MCF 10A (cell line): ENCODE measurements at places on chromosomes 12 and 14.

DNA sequence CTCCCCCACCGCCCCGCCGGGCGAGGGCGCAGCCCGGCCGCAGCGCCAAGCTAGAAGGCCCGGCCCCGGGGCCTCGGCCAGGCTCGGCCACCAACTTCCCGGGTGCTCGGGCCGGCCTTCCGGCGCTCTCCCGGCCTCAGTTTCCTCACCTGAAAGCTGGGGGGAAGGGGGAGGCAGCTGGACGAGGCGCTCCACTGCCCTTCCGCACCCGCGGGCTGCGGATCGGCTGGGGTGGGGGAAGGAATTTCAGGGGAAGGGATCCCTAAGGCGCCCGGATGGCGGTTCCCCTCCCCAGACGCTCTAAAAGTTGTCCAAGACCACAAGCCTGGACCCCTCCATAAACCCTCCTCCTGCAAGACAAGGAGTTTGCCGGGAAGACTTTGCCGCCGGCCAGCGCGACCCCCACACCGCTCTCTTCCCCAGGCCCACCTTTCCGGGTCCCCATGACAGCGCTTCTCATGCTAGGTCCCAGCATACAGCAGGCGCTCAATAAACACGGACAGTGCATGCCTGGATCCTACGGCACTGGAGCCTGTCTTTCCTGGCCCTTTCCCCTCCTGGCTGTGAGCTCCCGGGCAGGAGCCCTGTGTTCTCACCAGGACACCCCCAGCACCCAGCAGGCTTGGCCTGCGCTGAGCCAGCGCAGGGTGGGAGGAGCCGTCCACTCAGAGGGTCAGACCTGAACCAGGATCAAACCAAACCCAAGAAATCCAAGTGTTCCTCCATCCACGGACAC, 18.1 kb downstream of the BEGAIN start:
- no peak for DNase-seq

DNA sequence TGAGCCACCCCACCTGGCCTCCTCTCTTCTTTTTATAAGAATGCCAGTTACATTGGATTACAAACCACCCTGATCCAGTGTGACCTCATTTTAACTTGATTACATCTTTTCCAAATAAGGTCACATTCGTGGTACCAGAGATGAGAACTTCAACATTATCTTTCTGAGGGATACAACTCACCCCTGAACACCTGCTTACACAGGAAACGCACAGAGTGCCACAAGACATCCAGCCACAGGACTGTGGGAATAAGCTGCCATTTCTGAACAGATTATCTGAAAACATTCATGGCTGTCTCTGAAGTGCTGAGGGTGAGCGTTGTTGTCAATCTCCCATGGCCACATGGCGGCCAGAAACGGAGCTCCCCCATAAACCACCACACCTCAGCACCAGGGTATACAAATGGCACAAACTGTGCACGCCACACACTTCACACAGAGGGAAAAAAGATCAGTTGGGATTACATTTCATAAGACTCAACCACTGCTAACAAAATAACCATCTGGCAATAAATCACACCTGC, 23.7 kb downstream of the FOXN3 start:
- no peak for DNase-seq

DNA sequence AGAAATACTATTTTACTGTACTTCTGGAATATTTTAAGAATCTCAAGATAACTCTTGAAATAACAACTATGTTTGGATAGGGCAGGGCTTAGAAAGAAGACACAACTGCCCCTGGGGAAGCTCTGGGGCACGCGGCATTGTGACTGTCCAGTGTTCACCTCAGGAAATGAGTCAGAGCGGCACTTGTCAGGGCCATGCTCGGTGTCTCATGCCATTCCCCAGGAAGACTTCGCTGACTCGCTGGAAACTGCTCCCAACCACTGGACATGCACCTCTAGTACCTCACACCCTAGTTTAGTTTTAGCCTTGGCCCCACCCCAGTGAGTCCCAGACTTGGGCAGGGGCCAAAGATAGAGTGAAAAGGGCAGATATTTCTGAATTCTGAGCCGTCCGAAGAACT, 192.0 kb downstream of the TTC7B start:
- peak; percentile 94 for DNase-seq

DNA sequence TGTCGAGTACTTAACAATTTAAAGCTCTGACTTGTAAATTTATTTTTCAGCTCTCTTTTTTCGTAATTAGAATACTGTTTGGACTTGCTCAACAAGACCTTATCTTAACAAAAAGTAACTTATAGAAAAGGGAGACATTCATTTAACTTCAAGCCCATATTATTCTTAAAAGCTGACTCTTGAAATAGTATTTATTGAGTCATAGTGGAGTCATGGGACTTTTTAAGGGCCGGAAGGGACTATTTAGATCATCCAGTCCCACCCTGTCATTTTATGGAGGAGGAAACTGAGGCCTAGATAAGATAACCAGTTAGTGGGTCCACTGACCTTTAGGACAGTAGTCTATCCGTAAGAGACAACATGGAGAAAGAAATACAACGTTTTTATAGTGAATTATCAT, 1.5 kb downstream of the RAP1B start:
- DNase-seq = peak; percentile 14

DNA sequence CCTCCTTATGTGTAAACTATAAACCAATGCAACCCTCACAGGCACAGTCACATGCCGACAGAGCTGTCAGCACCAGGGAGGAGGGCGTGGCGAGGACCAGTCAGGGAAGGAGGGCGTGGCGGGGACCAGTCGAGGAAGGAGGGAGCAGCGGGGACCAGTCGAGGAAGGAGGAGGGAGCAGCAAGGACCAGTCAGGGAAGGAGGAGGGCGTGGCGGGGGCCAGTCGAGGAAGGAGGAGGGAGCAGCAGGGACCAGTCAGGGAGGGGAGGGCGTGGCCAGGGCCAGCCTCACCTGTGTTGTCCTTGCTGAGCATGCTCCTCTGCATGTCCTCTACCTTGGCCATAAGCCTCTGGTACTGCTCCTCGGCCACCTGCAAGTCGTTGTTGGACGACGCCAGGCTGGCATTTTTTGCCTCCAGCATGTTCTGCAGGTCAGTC, 24.2 kb downstream of the GOLGA3 start:
- peak; percentile 24 for DNase-seq

GRCh38 chr12:92930421-92930820, 1.3 kb upstream of the EEA1 start:
- DNase-seq = no peak

DNA sequence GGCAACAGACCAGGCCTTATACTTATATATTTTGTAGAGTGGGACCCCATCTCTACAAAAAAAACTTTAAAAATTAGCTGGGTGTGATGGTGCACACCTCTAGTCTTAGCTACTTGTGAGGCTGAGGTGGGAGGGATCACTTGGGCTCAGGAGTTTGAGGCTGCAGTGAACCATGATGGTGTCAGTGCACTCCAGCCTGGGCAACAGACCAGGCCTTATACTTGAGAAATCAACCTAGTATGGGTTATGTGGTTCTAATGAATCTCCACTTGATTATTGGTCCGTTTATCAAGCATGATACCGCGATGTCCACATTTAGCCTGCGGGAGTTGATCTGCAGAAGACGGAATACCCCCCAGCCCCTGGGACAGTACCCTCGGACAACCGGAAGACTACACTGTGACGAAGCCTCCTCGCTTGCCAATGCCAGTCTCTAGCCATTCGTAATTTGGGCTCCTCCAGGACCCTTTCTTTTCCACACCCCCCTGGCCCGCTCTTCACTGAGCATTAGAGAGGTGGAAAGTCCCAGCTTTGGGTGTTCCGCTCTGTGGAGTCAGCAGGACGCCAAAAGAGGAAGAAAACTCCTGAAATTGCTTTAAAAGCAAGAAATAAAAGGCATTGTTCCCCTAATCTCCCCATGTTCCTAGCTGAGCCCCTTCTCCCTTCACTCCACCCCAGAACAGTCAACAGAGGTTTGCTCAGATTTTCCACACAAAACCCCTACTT, 19.4 kb downstream of the LTBP2 start:
- no peak for DNase-seq

DNA sequence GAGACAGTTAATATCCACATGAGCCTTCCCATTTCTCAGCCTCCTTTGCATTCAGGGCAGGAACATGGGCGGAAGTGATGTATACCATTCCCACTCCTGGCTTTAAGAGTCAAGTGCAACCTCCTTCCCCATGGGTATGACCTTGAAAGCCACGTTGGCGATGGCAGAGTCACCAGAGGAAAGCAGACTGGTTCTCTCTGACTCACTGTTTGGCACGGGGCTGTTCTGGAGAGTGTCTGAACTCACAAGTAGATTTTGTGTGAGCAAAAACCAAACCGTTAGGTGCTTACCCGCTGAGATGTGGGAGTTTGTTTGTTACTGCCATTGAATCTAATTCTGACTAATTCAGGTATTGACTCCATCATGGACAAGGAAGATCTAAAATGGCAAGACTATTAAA, 36.7 kb upstream of the PZP start:
- peak; percentile 68 for DNase-seq

DNA sequence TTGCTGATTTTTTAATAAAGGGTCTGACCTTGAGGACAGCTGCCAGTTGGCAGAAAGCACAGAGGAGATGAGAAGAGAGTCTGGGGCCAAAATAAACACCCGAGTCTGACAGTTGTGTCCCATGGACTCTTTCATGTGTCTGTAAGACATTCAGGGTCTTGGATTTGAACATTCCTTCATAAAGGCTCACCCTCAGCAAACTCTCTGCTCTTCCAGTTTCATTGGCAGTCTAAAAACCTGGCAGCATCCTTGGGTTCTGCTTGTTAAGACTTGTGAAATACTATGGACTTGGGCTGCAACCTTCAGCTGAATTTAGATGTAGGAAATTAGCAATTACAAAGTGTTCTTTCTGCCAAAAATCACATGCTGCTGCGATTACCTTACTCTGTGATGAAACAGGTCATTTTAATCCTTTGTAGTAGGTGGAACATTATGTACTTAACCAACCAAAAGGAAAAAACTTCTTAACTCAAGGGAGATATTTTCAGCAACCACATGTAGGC, 32.0 kb upstream of the LMNTD1 start:
- DNase-seq = peak; percentile 95

DNA sequence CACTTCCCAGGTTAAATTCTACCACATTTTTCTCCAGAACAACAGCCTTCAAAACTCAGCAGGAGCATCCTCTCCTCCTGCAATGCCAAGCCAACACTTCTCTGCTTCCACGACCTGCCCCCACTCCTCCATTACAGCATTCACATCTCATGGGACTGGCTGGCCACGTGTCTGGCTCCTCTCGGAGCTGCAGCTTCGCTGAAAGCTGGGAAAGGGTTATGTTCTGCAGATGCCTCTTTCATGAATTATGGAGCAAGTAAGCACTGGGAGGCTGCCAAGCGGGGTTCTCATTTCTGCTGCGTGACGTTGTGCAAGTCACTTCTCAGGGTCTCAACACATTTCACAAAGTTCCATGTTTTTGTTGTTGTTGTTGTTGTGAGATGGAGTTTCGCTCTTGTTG, 142.2 kb upstream of the RFLNA start:
- DNase-seq = no peak

DNA sequence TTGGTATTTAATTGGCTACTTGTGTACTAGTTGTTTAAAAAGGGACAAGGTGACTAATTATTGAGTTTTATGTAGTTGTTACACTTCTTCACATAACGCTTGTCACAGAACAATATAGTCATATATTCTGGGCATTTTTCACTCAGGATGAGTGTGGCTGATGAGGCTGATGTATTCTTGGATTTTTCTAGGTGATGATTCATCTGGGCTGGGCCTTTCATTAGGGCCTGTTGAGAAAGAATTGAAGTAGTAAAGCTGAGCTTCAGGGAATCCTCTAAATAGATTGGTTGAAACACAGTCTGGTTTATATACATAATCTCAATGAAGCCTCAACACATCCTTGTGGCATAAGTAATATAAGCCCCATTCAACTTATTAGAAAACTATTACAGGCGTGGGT, 445.7 kb downstream of the DAD1 start:
- DNase-seq = peak; percentile 29

DNA sequence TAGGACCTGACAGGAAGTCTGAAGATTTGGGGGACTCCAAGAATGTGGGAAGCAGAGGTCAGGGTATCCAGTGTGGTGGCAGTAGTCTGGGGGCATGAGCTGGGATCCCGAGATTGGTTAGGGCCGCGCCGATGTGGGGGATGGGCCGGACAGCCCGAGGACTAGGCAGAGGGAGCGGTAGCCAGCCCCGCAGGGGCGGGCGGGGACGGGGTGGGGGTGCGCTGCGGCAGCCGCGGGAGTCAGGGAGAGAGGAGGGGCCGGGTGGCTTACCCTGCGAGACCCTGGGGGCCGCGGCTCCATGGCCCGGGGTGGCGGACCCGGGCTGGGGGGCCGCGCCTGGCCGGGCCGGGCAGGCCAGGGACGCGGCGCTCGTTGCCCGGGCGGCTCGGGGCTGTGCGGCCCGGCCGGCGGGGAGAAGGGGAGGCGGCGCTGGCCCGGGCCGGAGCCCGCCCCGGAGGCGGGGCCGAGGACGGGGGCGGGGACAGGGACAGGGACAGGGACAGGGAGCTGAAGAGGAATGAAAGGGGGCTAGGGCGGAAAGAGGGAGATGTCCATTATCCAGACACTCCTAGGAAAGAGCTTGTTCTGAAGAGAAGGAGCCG, 5.6 kb downstream of the ZNF385A start:
- peak; percentile 52 for DNase-seq

GRCh38 chr12:112798048-112798760, 6.7 kb downstream of the RPH3A start:
- DNase-seq = no peak

GRCh38 chr14:63478010-63478409, 65.2 kb downstream of the PPP2R5E start:
- DNase-seq = no peak

DNA sequence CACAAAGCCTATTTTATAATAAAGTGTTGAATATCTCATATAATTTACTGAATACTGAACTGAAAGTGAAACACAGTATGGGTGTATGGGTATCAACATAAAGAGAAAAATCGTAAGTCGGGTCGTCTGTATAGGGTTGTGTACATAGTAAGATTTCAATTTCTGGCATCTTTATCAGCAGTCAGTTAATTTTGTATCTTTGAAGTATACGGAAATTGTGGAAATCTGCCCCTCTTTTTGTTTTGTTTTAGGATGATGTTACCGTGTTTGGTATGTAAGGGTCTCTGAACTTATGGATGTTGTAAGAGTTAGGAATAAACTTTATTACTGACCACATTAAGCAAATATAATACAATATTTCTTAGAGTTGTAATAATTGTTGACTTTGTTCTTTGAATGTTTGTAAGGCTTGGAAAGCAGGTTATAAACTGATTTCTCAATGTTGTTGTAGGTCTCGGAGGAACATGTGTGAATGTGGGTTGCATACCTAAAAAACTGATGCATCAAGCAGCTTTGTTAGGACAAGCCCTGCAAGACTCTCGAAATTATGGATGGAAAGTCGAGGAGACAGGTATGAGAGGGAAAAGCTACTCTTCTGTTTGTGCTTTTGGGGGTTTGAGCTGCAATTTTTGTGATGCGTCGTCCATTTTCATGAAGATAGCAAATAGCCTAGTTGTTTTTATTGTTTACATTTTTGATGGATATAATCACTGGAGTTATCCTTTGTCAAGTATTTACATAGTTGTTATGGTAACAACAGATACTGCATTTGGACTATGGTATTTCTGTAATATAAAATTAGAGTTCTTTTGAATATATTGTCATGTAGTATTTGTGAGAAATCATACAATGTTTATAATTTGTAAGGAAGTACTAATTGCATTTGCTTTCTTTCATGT, 12.0 kb downstream of the EID3 start:
- DNase-seq = no peak
